ENCODE measurements at places on chromosomes 6 and 20.

- peak; percentile 44 for DNase-seq
These were observed 606 bp upstream of the ULBP1 start for GRCh38 chr6:149963212-149963461.

DNA sequence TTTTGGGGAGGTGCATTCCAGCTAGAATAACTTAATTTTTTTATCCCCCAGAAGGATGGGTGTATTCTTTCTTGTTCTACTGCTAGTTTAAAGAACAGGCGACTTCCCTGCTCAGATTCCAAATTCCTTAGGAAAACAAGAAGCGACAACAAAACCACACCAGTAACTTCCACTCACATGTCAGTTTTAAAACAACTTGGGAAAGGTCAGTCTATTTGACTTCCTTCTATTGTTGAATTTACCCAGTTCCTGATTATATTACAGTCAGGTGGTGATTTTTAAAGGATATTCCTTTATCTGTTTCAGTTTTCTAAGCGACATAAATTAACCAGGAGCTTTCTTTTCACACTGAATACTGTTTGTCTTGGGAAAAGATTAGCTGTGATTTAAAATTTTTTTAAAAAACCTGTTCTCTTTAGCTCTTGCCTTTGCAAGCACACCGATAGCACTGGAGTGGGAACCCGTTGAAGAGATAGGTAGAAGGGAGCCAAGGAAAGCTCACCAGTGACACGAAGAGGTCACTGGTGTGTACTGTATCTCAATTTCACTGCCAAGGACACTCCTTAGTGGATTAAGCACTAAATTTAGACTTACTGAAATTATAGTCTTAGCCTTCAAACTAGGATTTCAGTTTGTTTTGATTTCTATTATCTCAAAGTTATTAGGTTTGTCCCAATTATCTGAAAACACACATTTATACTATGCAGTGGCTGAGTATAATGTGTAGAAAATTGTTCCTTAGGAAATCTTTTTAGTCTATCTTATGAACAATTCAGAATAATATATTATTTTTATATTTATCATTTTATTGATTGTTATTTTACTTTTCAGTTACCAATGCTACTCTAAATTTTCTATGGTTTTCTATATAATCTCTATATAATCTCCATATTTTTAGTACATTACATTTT is 22.3 kb downstream of the MARCKS start:
- no peak for DNase-seq

DNA sequence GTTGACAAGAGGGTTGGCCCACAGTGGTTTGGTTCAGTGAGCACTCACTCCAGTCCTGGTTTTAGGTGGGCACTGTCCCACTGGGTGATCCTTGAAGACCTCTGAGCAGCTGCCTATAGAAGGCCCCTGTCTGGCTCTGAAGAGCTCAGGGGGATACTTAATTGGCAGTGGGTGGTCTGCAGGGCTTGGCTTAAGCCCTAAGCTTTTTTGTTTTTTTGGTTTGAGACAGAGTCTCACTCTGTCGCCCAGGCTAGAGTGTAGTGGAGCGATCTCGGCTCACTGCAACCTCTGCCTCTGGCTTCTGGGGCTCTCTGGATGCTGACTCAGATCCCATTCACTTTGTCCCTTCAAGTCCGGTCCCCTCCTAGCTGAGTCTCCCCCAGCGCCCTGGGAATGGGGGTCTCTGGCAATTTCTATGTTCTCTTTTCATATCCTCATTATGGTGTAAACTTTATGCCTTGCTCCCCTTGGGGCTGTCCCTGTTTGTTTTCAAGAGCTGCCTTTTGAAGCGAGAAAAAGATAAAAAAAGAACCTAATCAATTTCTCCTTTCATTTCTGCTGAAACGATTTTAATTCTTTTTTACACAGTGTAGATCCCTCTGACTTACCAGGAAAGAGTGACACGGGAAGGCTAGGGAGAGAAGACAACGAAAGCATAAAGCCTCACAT is 12.2 kb upstream of the KCNG1 start:
- no peak for DNase-seq

GRCh38 chr20:35762461-35762860 is 9.4 kb upstream of the PHF20 start:
- no peak for DNase-seq

DNA sequence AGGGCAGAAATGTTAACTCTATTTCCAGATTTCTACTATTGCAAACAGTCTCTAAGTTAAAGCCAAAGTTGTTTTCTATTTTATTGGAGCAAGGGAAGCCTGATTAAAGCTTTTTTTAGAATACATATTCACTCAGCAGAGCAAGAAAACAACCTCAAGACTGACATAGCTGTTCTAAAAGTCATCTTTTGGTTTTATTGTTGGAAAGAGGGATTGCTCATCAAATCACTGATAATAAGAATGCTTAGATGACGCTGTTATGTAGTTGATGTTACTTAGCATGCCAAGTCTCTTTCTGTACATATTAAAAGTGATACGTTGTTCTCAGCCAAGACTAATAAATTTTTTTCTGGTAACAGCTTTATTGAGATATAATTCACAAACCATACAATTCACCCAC is 172.6 kb upstream of the LAMA2 start:
- no peak for DNase-seq

- DNase-seq, result no peak
These were observed 72.4 kb downstream of the ASCC3 start for GRCh38 chr6:100808638-100809275.

GRCh38 chr6:69796073-69796641 is 653 bp downstream of the LMBRD1 start:
- DNase-seq, result peak; percentile 76

DNA sequence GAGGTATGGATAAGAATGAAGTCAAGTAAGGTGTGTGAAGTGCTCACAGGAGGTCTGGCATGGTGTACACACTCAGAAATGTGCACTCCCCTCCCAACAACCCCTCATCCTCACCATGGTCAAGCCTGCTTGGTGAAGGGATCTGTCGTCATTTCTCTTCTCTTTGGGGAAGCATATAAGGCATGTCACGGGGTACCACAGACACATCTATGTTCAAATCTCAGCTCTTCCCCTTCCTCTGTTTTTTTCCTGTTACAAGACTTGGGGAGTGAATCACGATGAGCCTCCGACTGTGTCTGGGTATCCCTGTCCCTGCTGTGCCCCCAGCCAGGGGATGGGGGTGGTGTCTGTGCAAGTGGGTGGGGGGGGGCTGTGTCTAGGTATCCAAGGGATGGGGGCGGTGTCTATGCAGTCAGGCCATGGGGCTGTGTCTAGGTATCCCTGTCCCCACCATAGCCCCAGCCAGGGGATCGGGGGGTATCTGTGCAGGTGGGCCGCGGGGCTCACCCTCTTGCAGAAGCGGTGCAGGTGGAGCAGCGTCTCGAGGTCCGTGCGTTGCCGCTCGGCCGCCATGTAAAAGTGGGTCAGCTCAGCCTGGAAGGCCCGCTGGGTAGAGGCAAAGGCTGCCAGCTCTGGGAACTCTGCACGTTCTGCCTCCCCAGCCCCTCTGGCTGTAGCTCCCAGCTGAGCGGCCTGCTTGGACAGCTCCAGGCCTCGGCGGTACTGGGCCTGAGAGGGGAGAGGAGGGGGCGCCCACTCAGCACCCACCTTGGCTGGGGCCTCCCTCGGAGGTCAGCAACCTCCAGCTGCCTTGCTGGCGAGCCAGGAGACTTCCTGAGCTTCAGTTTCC is 43.6 kb downstream of the KIAA1755 start:
- DNase-seq, result no peak

DNA sequence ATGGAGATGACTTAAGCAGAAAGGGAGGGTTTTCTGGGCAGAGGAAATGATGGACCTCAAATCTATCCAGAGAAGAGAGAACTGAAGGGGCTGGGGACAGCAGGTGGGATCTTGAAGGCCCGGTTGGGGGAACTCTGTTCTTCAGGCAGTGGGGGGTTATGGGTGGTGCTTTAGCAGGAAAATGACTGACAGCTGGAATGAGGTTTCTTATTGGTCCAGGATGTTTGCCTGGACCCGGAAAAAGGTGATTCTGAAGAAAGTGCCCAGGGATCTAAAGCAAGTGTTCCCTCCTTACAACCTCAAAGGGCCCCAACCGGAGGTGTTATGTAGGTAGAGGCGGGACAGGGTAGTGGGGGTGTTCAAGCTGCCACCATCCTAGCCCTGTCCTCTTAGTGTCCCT is 11.3 kb upstream of the LKAAEAR1 start:
- no peak for DNase-seq

GRCh38 chr6:135906542-135906941 is 55.0 kb downstream of the PDE7B start:
- DNase-seq, result no peak

- no peak for DNase-seq
These were observed 142.5 kb upstream of the TCF21 start for GRCh38 chr6:133746417-133746770.

DNA sequence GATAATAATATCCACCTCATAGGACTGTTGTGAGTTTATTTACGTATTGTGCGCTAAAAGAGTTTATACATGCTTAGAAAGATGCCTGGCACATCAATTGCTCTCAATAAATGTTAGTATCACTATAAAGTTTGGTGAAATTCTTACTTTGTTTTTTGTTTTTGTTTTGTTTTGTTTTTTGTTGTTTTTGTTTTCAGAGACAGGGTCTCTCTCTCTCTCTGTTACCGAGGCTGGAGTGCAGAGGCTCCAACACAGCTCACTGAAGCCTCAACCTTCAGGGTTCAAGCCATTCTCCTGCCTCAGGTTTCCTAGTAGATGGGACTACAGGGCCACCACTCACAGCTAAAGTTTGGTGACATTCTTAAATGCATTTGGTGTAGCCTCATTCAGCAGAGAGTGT is 32.2 kb upstream of the BTN3A2 start:
- no peak for DNase-seq

Measured in CD4-positive, alpha-beta T cell treated with Interleukin-2 at 100 ng/mL for 4 hours (primary cell).